ENCODE measurements at places on chromosomes 13 and 19.
A peak's percentile ranks its signal among the peaks of the same experiment; 100 is the strongest.

- no peak for DNase-seq
These were observed at the start of gene LCP1 for GRCh38 chr13:46181840-46182490. Gene LCP1, minus strand, starts transcription at chr13:46182177. Its CDS starts 22,515 bp downstream, at chr13:46159662.

DNA sequence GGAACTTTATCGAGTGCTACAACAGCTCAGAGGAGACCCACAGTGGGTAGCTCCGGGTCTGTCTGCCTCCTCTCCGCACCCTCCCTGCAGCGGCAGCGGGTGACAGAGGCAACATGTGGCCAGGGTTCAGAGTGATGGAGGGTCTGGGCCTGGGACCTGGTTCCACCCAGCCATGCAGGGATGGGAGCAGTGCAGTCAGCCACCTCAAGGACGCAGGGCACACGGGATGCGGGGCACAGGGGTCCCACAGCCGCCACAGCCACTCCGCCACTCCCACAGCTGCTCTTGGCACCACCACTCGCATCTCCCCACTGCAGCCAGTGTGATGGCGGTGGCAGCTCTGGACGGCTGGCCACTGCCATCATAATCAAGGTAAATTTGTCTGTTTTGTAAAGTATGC is 892.9 kb downstream of the OLFM4 start:
- DNase-seq = no peak

DNA sequence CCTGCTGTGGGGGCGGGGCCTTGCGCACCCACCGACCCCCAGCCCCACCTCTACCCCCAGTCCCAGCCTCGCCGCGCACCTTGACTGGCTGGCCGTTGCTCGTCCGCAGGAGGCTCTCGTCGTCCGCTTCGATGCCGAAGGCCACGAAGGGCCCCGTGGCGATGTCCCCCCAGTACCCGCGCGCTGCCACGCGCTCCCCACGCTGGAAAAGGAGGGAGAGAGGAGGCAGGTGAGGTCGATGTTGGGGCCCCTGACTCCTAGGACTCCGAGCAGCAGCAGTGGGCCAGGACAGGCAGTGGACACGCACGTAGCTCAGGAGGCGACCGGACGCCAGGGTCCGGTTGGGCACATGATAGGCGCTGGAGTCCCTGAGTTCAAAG is 3.4 kb upstream of the TNNI3 start:
- DNase-seq = no peak

DNA sequence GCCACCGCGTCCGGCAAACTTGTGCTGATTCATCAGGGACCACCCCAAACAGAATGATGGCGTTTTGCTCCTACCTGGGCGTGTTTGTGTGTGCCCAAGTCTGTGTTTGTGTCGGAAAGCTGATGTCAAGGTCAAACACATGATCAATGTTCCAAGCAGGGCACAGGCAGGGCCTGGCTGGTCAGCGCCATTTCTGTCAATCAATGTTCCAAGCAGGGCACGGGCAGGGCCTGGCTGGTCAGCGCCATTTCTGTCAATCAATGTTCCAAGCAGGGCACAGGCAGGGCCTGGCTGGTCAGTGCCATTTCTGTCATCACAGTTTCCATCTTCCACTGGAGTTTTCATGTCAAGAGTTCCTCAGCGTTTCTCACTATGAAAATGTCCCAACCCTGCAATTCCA is 14.9 kb upstream of the GRTP1 start:
- DNase-seq = no peak

DNA sequence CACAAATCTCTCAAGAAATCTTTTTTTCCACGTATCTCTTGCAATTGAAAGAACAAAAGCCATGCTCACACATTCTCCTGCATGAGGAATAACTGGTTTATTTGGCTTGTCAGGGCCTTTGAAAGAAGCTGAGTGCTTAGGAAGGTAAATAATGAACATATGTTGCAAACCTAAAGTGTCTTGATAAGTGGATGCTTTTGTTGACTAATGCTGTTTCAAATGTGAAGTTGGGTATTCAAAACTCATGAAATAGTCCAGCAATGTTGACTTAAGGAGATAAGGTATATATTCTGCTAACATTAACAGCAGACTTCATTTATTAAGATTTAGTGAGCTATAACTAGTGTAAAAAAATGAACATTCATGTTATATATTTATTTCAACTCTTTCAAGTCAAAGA is 1792.7 kb upstream of the MIR17HG start:
- peak; percentile 8 for DNase-seq

DNA sequence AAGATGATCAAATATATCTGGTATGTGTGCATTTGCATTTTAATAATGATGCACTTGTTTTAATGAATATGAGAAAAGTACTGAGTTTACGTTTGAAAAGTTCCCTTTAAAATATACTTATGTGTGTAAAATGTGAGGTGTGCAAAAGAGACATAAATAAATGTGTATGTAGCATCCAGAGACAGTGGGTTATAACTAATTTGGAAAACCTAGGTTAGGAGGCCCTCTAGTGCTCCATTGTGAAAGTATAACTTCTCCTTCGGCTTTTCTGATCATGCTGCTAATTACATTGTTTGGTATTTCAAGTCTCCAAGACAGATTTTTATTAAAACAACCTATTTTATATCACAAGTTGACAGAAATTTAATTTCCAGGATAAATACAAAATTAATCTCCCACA is 30.1 kb downstream of the SCEL start:
- DNase-seq = peak; percentile 8

DNA sequence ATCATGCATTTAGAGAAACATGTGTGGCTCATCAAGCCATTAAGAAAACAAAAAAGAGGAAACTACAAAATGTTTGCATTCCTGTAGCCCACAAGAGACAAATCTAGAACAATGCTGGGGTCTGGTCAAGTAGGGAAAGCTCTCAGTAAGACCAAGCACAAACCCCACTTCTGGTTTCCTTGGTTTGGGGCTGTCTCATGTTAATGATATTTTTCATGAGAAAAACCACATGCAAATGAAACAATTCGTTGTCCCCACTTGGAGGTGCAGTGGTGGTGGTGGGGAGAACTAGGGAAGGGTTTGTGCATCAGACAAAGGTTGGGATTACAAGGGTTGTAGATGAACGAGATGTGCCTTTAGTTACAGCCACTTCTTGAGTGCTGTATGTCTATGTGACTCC is 7.0 kb upstream of the RB1 start:
- DNase-seq = no peak

Data from astrocyte (in vitro differentiated cells and primary cell).